NCI-H187 (cell line): ENCODE measurements at places on chromosomes 1 and 21.

GRCh38 chr1:154502066-154502743, at the start of the genes SHE and TDRD10:
TSS of gene SHE (minus strand) at chr1:154502412. CDS start at chr1:154502026, 386 bp downstream.
TSS of gene TDRD10 (plus strand) at chr1:154502219. CDS start at chr1:154506904, 4,685 bp downstream.
- DNase-seq: no peak

DNA sequence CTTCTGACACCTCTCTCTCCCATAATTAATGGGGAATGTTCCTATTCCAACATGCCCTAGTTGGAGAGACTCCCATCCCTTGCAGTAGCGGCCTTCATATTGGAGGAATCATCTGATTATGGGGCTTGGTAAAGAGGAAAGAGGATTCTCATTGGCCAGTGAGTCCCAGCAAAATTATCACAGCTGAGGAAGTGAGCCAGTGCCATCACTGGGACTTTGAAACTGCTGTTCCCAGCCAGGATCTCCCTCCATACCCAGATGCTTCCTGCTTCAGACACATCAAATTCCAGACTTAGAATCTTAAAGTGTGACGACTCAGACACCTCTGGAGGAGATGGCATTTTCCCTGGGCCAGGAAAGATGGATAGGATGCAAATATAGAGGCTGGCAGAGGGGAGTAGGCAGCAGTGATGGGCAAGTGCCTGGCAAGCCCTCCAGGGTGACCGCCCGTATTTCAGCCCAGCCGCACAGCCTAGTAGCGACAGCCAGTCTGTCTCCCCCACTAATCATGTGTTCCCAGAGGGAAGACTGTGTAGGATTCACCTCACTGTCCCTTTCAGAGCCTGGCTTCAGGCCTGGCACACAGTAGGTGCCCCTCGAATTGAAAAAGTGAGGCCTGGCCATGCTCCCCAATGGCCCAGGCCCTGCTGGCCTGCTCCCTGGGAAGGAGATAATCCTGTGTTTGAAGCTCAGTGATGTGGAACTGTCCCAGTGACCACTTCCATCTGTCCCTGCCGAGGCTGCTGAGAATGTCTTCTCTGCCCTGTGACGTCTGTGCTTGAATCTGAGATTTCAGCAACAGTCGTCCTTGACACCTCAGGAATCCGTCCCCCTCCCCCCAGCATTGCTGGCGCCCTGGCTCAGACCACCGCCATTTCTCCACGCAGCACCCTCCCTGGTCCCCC, 41.2 kb upstream of the MAGOH start:
- no peak for DNase-seq

- no peak for DNase-seq
Measured at GRCh38 chr1:208159555-208160258, 84.5 kb downstream of the PLXNA2 start.

DNA sequence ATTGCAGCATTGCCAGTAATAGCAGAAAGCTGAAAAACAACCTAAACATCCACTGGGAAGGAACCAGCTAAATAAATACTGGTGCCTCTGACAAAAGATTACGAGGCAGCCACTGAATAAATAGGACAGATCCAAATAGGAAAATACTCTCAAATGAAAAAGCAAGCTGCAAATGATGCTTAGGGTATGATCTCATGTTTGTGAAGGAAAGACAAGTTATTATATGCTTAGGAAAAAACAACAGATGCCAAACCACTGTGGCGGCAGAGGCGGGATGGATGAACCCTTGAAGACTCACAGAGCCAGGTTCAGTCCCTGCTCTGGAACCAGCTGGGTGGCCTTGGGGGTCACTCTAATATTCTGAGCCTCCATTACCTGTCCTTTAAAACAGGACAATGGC, 41.6 kb downstream of the MATN1 start:
- no peak for DNase-seq

GRCh38 chr1:168297019-168297730, 16.5 kb downstream of the TBX19 start:
- no peak for DNase-seq

- no peak for DNase-seq
Measured at GRCh38 chr1:115828101-115829022, 12.6 kb downstream of the NHLH2 start.

DNA sequence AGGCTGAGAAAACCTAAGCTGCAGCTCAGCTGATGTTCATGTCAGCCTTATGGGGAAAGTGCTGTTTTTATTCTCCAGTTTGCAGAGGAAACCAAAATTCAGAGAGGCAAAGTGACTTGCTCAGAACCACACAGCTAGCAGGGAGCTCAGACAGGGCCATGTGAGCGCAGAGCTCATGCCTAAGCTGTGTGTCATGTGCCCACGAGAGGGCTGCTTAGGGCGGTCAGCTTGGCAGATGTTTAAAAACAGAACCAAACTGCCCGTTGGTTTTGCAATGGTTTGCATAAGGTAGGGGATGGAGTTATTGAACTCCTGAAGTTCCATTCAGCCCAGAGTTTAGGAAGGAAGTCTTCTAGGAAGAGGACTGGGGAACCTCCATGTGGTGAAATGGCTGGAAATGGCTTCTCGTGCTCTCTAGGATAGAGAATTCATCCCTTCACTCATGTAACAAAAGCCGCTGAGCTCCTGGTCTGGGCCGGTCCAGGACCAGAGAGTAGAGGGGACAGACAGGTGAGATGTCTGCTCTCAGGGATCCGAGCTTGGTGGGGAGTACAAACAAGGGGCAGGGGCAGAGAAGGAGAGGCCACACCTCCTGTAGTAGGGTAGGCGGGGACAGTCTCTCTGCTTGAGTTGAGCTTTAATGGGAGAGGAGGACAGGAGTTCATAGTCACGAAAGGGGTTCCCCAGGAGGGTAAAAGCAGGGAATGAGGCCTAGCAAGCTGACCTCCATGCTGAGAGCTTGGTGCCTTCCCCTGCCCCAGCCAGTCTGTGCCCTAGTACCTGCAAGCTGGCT, 46.9 kb downstream of the ARHGEF10L start:
- no peak for DNase-seq

- no peak for DNase-seq
Measured at GRCh38 chr1:225865514-225865913, 16.7 kb downstream of the TMEM63A start.

DNA sequence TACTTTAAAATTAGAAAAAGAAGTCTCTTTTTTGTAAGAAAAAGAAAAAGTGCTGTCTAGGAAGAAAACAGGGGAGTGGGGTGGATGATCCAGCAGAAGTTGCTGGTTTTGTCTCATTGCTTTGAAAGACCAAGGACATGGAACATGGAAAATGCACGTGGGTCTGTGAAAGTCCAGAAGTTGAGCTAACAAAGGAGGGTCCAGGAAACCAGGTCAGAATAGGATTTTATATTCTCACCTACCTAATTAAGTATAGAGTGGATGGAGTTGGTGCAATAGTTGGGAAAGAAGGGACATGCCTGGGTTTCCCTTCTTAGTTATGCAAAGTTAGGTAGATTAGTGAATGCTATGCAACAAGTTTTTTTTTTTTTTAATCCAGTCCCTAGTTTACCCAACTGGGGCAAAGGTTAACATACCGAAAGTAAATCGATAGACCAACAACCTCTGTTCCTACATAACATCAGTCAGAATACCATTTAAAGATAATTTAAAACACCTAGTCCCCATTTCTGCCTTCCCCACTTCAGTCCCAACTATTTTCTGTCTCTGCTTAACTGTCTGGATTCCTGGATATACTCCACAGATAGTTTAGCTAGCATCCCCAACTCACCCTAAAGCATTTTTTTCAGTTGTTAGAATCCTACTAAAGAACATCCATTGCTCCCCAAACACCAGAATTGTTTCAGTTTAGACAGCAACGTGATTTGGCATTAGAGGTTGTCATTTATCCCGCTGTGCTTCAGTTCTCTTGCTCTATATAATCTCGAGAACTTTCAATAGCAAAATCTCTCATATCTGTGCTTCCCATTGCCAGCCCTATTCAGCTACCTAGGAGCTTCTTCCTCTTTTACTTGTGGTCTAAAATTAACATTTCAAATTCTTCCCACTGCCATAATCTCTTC, 105.7 kb upstream of the PLPPR5 start:
- no peak for DNase-seq

DNA sequence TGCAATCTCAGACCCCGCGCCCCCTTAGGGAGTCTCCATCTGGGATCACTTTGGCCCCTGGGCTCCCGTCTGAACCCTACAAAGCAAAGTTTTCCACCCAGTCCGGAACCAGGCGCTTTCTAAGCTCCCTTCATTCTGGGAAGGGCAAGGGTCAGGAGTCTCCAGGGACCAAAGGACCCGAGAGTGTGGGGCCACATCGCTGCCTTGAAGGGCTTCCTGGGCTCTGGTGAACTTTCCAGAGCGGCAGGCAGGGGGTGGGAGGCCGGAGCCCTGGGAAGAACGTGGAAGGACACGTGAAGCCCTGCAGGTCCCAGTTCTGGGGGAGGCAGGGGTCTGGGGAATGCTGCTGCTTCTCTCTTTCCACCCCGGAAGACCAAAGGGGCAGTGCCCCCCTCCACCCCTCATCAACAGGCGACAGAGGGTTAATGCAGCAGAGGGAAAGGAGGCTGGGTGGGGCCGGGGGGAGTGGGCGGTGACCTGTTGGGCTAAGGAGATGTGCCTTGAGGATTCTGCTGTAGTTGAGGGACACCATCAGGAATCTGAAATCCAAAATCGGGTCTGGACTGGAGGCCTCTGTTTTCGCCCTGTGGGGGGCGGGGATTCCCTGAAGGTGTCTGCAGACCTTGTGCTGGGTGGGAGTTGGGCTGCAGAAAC, 734 bp downstream of the CDK18 start:
- peak; percentile 68 for DNase-seq

DNA sequence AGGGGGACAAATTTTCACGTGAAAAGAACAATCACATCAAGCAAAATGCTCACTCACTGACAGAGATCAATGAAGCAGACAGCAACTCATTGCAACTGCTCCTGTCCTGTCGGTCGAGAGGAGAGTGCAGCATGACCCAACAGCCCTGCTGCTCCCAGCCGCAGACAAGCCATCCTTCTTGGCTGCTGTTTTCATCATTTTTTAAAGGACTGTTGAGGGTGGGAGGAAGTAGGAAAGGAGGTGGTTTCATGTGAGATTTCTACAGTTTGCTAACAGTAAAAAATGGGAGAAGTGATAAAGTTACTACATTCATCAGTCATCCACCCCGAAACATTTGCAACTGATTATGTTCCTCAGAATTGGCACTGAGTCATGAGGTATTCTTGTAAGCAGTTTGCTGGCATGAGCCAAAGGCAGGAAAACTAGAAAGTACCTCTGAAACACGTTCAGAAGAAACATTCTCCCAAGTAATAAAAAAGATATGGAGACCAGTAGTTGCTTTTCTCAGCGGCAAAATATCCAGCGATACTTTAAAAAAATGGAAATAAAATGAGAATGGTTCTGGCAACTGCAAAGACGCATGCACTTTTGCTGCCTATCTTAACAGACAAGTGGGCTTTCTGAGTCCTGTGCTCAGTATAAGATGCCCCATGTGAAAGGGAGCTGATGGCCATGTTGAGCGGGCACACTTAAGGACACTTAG, 72.0 kb upstream of the CLDN14 start:
- peak; percentile 14 for DNase-seq

GRCh38 chr1:20187813-20188454, 1.6 kb upstream of the PLA2G2C start:
- no peak for DNase-seq

DNA sequence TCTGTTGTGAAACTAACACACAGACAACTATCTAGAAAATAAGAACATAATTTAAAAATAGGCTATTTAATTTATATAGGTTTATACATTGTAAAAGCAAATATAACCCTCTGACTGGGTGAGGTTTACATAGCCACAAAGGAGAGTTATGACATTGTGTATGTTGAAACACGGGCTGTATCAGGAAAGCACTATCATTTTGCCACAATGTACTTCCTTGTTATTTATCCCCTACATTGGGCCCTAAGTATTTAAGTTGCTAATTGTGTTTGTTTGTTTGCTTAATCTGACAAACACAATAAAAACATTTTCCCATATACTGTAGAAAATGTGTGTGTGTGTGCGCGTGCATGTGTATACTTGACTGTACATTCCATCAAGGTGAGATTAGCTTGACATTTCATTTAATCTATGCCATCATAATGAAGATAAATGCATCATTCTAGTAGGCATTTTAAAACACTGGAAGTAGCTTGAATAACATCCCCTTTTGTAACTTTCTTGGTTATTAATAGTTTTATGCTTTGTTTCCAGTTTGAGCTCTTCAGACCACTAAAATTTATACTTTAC, 72.1 kb downstream of the RGS13 start:
- DNase-seq: no peak

- no peak for DNase-seq
Measured at GRCh38 chr1:109928591-109929111, 18.0 kb downstream of the CSF1 start.

DNA sequence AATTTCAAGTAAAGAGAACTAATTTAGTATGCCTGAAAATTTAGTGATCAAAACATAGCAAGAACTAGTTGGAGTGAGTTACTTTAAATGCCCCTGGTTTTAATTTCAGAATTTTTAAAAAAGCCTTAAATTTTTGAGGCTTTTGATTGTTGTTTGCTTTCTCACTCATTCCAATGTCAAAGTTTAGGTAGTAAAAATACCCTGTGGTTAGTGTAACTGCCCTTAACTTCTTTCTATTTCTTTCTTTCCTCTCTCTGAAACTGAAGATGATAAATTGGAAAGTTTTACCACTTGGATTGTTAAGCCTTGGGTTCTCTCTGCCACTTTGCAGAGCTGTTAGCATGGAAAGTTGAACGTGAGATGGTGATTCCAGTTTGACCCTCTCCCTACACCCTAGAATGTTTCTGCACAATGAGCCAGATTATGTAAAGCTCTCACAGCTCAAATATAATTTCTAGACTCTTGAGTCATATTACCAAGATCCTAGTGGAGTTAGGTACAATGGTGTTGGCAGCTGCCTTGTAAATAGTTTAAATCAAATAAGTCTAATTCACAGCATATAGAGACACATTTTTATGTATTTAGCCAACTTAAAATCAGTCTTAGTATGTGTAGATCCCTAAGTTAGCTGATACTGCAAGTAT, 192.4 kb upstream of the SGIP1 start:
- no peak for DNase-seq

GRCh38 chr1:19341201-19342061, 29.3 kb downstream of the SLC66A1 start:
- DNase-seq: no peak

DNA sequence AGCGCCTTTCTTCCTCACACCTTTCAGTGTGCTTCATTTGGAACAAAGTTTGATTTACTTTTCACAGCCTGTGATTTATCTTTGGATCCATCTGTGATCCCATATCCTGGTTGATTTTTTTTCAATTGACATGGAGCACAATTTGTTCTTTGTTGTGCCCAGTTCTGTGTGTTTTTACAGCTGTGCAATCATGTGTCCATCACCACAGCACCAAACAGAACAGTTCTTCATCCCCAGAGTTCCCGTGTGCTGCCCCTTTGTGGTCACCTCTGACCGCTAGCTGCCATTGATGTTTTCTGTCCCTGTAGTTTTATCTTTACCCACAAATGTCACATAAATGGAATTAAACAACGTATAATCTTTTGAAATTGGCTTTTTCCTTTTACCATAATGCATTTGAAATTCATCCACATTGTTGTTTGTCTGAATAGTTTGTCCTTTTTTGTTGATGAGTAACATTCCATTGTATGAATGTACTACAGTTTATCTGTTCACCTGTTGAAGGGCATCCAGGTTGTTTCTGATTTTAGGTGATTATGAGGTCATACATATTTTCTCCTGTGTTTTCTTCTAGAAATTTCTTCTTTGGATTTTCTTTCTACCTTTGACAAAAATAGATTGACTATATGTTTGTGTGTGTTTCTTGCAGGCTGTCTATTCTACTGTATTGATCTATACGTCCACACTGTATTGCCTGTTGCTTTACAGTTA, 17.4 kb downstream of the MIGA1 start:
- no peak for DNase-seq
